ENCODE measurements at places on chromosomes 6 and 20.
A peak's percentile ranks its signal among the peaks of the same experiment; 100 is the strongest.

DNA sequence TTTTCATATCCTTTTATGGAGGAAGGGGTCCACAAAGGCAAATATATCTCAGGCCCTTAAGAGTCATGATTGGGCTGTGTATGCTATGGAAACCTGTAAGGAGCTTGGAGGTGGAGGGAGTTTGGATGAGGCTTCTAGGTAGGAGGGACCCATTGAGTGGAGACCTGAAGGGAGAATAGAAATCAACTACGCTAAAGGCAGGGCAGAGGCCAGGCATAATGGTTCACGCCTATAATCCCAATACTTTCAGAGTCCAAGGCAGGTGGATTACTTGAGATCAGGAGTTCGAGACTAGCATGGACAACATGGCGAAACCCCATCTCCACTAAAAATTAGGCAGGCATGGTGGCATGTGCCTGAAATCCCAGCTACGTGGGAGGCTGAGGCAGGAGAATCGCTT is 34.4 kb upstream of the ZNF217 start:
- DNase-seq, result no peak

DNA sequence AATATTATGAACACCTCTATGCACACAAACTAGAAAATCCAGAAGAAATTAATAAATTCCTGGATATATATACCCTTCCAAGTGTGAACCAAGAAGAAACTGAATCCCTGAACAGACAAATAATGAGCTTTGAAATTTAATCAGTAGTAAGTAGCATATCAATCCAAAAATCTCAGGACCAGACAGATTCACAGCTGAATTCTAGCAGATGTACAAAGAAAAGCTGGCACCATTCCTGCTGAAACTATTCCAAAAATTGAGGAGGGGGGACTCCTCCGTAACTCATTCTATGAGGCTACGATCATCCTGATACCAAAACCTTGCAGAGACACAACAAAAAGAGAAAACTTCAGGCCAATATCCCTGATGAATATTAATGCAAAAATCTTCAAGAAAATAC is 67.0 kb upstream of the PDE7B start:
- no peak for DNase-seq

GRCh38 chr6:140784573-140784972 is 1348.2 kb upstream of the GJE1 start:
- DNase-seq, result no peak

DNA sequence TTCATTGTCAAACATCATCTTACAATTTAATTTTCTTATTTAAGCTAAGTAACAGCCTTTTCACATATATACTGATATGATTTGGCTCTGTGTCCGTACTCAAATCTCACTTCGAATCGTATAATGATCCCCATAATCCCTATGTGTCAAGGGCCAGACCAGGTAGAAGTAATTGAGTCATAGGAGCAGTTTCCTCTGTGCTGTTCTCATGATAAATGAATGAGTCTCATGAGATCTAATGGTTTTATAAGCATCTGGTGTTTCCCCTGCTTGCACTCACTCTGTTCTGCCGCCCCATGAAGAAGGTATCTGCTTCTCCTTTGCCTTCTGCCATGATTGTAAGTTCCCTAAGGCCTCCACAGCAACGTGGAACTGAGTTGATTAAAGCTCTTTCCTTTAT is 25.1 kb upstream of the CMTR1 start:
- no peak for DNase-seq

DNA sequence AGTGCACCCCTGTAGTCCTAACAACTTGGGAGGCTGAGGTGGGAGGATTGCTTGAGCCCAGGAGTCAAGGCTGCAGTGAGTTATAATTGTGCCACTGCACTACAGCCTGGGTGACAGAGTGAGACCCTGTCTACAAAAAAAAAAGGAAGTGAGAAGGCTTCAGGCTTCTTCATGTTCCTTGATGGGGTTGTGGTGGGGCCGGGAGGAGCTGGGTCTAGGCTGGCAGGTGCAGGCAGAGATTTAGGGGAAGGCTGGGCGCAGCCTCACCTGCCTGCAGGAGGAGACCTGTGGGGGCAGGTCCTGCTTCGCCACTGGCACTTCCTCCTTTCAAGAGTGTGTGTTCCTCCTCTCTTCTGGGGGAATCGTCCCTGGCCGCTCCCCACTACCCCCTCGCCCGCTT is 63.9 kb downstream of the CHMP4B start:
- DNase-seq, result no peak

GRCh38 chr6:155108070-155108820 is 113.1 kb downstream of the TIAM2 start:
- no peak for DNase-seq

- DNase-seq, result no peak
Measured at GRCh38 chr6:140225701-140226436, 851.4 kb upstream of the CITED2 start.

DNA sequence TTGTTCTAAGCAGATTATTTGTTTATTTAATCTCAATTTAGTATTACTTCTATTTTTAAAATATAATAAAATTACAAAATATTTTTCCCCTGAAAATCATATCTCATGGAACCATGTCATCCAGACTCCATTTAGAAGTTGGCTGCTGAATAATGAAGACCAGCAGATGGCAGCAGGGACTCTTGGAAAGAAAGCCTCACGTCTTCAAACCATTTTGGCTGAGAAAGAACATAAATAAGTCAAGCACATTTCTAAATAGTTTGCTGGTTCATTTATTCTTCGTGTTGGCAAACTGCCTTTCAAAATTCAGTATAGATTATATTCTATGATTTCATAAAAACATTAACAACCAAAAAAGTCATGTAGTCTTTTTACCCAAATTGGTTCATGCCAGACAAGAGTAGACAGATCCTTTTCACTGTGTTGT is 71.7 kb downstream of the RCAN2 start:
- peak; percentile 22 for DNase-seq

Data from activated CD4-positive, alpha-beta T cell treated with anti-CD3 and anti-CD28 coated beads, Interleukin-2, amount 10 ng/mL, durations not matched to agents 7 days and 5 days (primary cell).